ENCODE measurements at places on chromosomes 7 and 10. TPM values are rescaled to one million over a fixed set of nuclear protein-coding genes. Genes with fewer than 3 reads are reported as not detected.
A peak's percentile ranks its signal among the peaks of the same experiment; 100 is the strongest.

DNA sequence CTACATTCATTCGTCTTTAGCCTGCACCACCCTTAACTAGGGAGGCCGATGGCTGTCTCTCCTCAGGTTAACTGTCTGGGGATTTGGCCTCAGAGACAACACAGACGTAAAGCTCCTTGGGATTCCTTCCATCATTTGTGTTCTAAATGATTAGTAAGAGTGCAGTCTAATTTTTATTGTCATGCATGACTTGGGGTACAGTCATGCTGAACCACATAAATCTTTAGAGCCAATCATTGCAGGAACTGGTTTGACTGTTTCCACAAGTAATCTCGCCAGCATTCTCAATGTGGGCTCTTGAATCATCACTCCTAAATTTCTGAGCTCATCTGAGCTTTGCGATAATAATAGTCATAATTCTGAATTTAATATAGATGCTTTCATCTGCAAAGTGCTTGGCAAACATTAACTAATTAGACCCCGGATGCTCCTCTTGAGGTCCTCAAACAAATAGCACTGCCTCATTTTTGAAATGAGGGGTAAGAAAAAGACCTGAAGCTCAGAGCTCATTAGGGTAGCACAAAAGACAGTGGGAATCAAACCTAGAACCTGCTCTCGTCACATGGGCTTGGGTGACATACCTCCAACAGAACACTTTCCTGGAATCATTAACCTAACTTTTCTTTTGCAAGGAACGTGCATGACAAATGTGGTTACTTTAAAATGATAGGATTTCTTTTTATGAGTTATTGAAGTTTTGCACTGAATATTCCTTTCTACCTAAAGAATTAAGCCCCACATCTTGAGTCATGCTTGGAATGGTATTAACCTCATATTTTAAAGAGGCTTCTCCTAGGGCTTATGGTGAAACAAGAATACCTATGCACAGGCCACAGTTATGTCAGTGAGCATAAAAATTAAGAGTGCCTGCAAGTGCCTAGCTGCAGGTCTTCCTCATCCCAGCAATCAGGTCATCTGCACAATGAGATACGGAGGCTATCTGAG is 118.9 kb upstream of the NRP1 start:
- DNase-seq = no peak

DNA sequence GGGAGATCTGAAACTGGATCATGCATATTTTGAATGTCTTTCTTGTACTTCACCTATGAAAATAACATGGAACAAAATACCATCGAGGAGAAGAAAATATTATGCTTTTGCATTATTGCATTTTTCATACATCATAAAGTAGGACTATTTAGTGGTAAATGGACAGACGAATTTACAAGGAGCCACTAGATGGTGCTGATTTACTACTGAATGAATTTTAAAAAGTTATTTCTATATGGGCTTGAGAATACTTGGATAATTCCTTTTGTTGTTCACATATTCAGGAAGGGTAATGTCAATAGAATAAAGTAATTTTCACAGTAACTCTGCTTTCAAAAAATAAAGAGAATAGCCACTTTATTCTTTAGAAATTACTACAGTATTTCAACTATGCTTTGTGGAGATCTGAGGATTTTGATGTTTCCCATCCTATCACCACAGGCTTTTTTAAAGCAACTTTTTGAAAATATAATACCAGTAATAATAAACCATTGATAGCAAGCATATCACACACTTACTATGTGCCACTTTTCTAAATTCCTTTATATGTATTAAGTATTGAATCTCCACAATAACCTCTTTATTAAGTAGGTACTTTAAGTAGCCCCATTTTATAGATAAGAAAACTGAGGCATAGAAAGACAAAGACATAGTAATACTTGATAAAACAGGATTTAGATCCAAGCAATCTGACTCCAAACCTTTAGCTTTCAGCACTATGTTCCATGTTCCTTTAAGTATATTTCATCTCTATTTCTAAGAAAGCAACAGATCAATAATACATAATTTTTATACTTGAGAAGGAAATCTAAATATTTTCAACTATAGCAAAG is 38.6 kb downstream of the NEBL start:
- no peak for DNase-seq

UCMA gene
- not detected for total RNA-seq

DNA sequence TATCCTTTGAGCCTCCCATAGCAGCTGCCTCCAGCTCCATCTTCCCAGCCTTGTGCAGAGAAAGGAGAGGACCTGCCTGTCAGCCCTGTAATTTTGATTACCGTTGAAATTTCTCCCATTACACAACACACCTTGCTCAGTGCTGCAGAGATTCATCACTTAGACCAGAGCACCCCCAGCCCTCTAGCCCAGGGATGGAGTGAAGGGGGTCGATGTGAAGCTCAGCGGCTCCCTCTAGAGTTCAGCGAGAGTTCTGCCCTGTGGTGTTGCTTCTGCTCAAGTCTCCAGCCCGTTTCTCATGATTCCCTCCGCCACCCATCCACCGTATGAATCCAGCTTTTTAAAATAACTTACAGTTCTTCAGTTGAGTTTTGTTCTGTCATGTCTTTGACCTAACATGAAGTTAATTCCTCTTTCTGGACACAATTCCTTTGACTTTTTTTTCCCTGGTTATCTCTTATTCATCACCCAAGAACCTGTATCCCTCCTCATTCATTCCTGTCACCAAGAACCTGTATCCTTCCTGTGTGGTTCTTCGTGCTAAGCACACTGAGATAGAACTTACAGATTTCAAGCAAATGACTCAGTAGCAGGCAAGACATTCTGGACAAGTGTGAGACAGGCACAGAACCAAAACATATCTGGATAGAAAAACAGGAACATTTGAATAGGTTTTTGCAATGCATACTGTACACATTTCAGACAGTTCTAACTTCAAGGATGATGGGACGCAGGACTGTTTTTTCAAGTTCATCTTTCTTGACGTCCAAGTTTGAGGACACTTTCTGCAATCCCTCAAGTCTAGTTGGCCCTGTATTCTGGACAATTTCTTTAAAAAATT is 35.0 kb upstream of the ZNF32 start:
- peak; percentile 55 for DNase-seq

- DNase-seq = no peak
These were observed 31.4 kb upstream of the PAX2 start for GRCh38 chr10:100713859-100714565.
